ENCODE measurements at places on chromosomes 6 and 20.

DNA sequence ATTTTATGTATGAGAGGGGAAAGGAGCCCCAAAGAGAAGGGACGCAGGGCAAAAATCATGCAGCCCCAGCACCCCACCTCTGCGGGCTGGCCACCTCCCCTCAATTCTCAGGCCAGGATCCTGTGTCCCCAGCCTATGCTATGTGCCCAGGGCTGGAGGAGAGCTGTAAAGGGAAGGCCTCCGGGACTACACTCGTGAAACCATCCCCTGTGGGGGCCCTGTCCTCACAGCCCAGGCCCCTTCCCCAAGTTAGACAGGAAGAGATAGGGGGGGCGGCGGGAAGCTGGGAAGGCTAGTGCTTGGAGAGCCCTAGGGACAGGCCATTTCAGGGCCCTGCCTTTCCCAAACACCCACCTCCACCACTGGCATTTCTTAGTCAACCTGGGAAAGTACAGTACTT, 1.4 kb upstream of the COL11A2 start:
- DNase-seq = no peak

DNA sequence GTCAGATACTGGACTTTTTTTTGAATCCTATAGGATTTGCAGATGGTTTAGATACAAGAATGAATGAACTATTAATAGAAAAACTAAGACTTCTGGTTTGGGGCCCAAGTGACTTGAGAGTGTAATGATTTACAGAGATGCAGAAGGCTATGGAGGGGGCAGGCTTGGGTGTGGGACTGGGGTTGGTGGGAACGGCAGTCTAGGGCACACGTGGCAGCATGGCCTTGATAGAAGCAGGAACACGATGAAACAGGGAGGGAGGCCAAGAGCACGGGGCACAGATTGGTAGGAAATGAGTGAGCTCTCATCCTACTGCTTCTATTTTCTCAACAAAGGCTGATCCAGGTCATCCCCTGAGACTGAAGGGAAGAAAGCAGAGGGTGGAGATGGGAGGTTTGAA, 3.4 kb upstream of the UST start:
- DNase-seq = no peak

GRCh38 chr6:12528581-12529363, 187.8 kb upstream of the PHACTR1 start:
- no peak for DNase-seq

GRCh38 chr6:17505767-17506280, 94.3 kb upstream of the FAM8A1 start:
- peak; percentile 25 for DNase-seq

- DNase-seq = peak; percentile 92
Observed at GRCh38 chr6:15691250-15691869, 28.5 kb upstream of the DTNBP1 start.

DNA sequence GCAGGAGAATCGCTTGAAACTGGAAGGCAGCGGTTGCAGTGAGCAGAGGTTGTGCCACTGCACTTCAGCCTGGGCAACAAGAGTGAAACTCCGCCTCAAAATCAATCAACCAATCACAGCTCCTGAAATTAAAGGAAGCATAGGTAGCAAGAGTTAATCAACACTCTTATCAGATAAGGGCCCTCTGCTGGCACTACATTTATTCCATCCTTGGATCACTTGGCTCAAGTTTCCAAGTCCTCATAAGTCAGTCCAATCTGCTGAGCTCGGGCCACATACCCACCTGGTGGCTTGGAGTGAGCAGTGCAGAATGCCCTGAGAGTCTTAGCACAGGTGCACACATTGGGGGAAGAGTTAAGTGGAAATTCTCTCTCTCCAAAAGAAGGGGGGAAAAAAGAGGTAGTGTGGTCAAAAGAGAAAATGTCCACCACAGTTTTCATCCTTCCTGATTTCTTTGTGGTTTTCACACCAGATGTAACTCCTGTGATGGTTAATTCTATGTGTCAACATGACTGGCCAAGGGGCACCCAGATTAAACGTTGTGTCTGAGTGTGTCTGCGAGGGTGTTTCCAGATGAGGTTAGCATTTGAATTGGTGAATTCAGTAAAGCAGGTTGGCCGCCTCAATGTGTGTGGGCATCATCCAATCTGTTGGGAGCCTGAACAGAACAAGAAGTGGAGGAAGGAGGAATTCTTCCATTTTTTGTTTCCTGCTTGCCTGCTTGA, 14.2 kb upstream of the FAM8A1 start:
- peak; percentile 74 for DNase-seq

GRCh38 chr6:24205020-24205492, 79.0 kb downstream of the NRSN1 start:
- peak; percentile 78 for DNase-seq

DNA sequence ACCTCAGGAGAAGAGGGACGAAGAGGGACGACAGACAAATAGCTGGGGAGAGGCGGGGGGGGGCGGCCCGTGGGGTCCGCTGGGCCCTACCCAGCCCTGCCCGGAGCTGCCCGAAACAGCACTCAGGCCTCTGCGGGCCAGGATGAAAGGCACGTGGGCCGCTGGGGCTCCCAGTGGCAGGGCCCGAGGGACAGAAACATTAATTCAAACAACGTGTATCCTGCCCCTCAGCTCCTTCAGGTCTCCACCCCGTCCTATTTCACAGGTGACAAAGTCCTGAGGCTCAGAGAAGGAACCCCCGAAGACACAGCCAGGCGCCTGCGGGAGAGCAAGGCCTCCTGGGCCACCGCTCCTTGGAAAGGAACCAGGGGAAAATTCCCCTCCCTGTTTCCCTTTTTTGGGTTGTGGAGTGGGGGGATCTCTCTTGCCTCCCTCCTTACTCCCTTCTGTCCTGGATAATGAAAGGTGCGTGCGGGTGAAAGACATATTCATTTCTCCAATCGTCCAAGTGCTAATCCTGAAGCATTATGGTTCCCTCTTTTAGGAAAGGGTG, 93.3 kb downstream of the RNASET2 start:
- DNase-seq = no peak

- DNase-seq = no peak
Observed at GRCh38 chr20:19259141-19259591, 46.7 kb downstream of the SLC24A3 start.

DNA sequence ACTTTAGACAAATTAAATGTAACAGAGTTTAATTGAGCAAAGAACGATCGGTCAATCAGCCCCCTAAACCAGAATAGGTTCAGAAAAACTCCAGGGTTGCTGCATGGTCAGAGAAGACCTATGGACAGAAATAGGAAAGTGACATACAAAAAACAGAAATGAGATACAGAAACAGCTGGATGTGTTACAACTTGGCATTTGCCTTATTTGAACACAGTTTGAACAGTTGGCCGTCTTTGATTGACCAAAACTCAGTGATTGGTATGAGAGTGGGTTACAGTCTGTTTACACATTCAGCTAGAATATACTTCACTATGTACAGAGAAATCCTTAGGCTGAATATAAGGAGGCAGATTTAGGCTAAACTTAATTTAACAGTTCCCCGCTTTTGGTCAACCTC, 19.9 kb downstream of the SRSF6 start:
- no peak for DNase-seq

GRCh38 chr6:4587171-4587570, 189.0 kb upstream of the CDYL start:
- no peak for DNase-seq

Measured in PC-3 (cell line).